ENCODE measurements at places on chromosomes 4 and X.
A peak's percentile ranks its signal among the peaks of the same experiment; 100 is the strongest.

- DNase-seq, result no peak
- no peaks in the 10 kb centered on the region for H3K27me3 ChIP-seq
- H3K4me3 ChIP-seq, result no peak overlapping the region
- peaks cover 8% of the 10 kb centered on the region for H3K4me1 ChIP-seq
Observed at GRCh38 chrX:10634392-10635161, 14.2 kb upstream of the MID1 start.

GRCh38 chrX:134741746-134742145 lies 83.5 kb upstream of the PLAC1 start:
- H3K27me3 ChIP-seq, result no peaks in the 10 kb centered on the region
- no peak for DNase-seq
- H3K36me3 ChIP-seq, result no peaks in the 10 kb centered on the region
- peaks cover 10% of the 10 kb centered on the region for H3K4me1 ChIP-seq

DNA sequence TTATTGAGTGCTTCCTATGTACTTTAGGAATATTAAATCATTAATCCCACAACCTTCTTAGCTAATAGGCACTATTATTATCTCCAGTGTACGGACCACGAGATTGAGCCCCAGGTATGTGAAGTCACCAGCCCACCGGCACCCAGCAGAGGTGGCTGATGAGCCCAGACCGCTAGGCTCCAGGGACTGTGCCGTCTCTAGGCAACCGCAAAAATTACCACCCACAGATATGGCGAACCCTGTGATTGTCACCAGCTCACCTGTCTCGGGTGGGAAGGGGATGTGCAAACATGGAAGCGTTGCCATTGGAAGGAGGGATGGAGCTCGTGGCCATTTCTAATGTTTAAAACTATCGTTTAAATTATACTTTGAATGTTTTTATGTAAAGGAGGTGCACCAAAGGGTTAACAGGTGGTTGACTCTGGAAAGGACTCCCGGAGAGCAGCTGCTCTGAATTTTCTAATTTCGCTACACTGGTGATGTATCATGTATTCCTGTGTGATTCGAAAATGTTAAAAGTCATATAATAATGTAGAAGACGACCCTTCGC lies 21.0 kb upstream of the JAKMIP1 start:
- no peak overlapping the region for H3K27ac ChIP-seq
- H3K27me3 ChIP-seq, result no peaks in the 10 kb centered on the region
- H3K36me3 ChIP-seq, result no peaks in the 10 kb centered on the region
- no peaks in the 10 kb centered on the region for H3K4me1 ChIP-seq

GRCh38 chrX:39337451-39337850 lies 536.2 kb downstream of the MID1IP1 start:
- H3K27ac ChIP-seq, result no peak overlapping the region
- H3K4me3 ChIP-seq, result no peak overlapping the region
- no peaks in the 10 kb centered on the region for H3K27me3 ChIP-seq
- no peaks in the 10 kb centered on the region for H3K4me1 ChIP-seq
- H3K36me3 ChIP-seq, result no peaks in the 10 kb centered on the region
- no peak for DNase-seq

- H3K4me1 ChIP-seq, result no peaks in the 10 kb centered on the region
- DNase-seq, result peak; percentile 24
Observed at GRCh38 chrX:129983575-129984110, 1.2 kb downstream of the BCORL1 start.

DNA sequence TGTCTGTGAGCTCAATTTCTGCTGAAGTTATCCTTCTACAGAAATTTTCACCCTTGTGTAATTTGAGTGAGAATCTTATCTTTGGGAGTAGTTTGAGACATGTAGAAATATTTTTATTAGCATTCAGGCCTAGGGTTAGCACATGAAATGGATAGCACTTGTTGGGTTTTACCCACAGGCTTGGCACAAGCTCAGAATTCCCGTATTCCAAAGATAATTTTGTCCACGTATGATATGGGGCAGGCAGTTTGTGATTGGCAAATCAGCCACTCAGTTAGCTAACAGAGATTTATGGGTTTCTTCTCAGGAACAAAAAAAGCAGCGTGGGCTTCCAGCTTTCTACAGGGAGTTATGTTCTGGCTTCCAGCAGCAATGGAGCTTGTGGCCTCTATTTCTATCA lies 117.9 kb upstream of the DCAF8L1 start:
- no peaks in the 10 kb centered on the region for H3K4me1 ChIP-seq
- H3K4me3 ChIP-seq, result no peak overlapping the region
- H3K27me3 ChIP-seq, result no peaks in the 10 kb centered on the region
- no peak for DNase-seq
- no peaks in the 10 kb centered on the region for H3K36me3 ChIP-seq

DNA sequence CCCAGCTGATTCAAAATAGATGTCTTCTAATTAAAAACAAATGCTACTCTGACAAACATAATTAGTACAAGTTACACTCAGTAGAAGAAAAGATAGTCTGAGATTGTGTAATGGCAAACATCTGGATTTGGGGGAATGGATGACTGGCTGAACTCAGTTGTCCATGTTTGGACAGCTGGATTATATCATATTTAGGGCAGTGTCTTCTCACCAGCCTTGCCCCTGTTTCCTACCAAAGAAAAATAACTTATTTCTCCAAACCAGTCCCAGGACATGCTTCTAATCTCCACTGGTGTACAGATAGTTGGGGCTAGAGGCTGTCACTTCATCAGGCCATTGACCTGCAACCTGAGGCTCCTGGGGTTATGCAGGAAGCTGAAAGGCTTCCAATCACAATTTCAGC lies 237.3 kb downstream of the USP46 start:
- DNase-seq, result no peak
- H3K4me1 ChIP-seq, result no peaks in the 10 kb centered on the region
- no peaks in the 10 kb centered on the region for H3K36me3 ChIP-seq
- H3K27ac ChIP-seq, result no peak overlapping the region

- H3K27me3 ChIP-seq, result no peaks in the 10 kb centered on the region
- no peak overlapping the region for H3K27ac ChIP-seq
- no peak for DNase-seq
- no peaks in the 10 kb centered on the region for H3K4me1 ChIP-seq
- H3K36me3 ChIP-seq, result no peaks in the 10 kb centered on the region
Observed at GRCh38 chr4:113981591-113981990, 2.1 kb upstream of the ARSJ start.

DNA sequence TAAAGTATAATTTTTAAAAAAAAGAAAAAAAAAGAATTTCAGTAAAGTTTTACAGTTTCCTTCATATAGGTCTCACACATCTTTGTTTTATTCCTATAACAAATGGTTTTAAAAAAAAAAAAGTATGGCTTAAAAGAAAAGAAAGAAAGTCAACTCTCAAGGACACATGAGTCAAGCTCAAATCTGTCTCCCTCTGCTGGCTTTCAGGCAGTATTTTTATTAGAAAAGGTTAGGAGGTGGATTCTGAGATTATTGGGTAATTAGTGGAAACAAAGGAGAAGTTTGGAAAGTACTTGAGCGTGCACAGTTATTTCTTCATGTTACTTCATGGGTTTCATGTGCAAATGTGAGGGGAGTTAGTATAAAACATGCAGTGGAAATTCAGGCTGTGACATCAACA lies 36.6 kb upstream of the BTC start:
- H3K27ac ChIP-seq, result no peak overlapping the region
- H3K4me1 ChIP-seq, result no peaks in the 10 kb centered on the region
- no peak overlapping the region for H3K4me3 ChIP-seq
- no peaks in the 10 kb centered on the region for H3K36me3 ChIP-seq
- DNase-seq, result no peak
- no peaks in the 10 kb centered on the region for H3K27me3 ChIP-seq

DNA sequence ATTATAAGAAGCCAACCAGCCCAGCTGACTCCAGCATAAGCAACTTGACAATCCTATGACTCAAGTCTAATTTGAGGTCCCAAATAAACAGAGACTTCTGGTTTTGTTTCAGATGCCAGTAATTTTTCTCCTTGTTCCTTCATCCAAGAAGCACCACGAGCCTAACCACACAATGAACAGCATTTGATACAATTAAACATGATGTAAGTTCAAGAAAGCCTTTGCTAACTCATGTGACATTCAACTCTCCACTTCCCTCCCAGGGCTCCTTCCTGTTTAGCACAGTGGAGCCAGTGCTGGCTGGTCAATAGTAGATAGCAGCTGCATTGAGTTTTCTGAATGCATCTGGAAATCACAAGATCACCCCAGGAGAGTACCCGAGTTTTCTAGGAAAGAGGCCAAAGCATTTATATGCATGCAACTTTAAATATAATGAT lies 206.3 kb downstream of the ARHGAP24 start:
- DNase-seq, result no peak
- no peak overlapping the region for H3K27ac ChIP-seq
- no peaks in the 10 kb centered on the region for H3K27me3 ChIP-seq
- no peaks in the 10 kb centered on the region for H3K4me1 ChIP-seq
- no peaks in the 10 kb centered on the region for H3K36me3 ChIP-seq

- no peaks in the 10 kb centered on the region for H3K27me3 ChIP-seq
- H3K27ac ChIP-seq, result no peak overlapping the region
- no peaks in the 10 kb centered on the region for H3K36me3 ChIP-seq
Observed at GRCh38 chr4:111064342-111064993, 441.6 kb upstream of the PITX2 start.

DNA sequence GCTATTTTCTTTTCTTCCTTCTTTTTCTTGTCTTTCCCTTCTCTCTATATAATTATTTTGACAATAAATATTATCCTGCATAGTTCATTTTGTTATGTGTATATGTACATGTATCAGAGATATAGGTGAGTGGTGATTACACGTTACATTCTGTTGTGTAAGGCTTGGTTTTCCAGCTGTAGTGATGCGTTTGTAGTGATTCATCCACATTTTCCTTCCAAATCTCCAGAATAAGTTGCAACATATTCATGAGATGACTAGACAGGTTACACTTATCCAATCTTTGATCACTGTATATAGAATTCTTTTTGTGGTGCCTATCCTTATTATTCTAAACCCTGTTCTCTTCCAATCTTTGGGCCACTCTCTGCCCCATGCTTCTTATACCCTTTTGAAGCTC lies 540.2 kb downstream of the GBA3 start:
- no peaks in the 10 kb centered on the region for H3K27me3 ChIP-seq
- H3K27ac ChIP-seq, result no peak overlapping the region
- no peaks in the 10 kb centered on the region for H3K36me3 ChIP-seq
- DNase-seq, result no peak

DNA sequence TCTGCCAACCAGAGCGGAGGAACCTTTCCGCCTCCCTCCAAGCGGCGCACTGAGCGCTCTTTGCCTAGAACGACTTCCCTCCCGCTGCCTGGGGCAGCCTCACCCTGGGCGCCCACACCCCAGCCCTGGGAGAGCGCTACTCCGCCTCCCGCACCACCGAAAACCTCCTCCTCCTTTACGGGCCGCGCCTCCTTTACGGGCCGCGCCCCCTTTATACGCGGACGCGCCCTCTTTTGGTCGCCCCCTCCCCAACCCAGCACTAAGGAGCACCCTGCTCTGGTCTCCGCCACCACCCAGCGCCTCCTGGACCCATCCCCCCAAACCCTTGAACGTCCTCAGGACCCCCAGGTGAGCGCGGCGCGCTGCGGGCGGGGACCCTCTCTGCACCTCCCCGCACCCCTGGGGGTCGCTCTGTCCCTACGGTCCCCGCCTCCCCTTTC lies 586 bp upstream of the NSG1 start:
- no peak overlapping the region for H3K27ac ChIP-seq
- H3K36me3 ChIP-seq, result no peaks in the 10 kb centered on the region
- peak overlapping the region; percentile 39 for H3K4me3 ChIP-seq
- no peaks in the 10 kb centered on the region for H3K27me3 ChIP-seq

DNA sequence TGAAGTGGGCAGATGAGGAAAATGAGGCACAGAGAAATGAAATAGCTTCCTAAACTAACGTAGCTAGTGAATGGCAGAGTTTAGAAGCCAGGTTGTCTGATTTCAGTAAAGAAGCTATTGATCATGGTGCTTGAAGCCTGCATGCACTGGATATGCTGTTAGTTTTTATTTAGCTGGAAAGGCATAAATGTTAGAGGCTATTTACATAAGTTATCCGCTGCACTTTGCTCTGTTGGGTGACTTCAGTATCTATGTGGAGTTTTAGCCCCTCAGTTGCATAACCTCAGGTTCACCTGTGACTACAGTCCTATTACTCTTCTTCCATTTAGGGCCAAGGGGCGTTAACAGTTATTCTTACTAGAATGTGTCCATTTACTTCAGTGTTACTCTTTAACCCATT lies 522.4 kb upstream of the RPS6KA3 start:
- H3K27ac ChIP-seq, result no peak overlapping the region
- no peak for DNase-seq
- no peaks in the 10 kb centered on the region for H3K36me3 ChIP-seq
- H3K4me1 ChIP-seq, result no peaks in the 10 kb centered on the region

GRCh38 chrX:10341309-10341708 lies 184.5 kb downstream of the CLCN4 start:
- H3K4me3 ChIP-seq, result no peak overlapping the region
- DNase-seq, result no peak
- H3K36me3 ChIP-seq, result no peaks in the 10 kb centered on the region
- no peaks in the 10 kb centered on the region for H3K27me3 ChIP-seq

GRCh38 chr4:176753049-176753448 lies 39.7 kb downstream of the VEGFC start:
- no peak overlapping the region for H3K4me3 ChIP-seq
- no peaks in the 10 kb centered on the region for H3K36me3 ChIP-seq
- no peaks in the 10 kb centered on the region for H3K27me3 ChIP-seq
- H3K27ac ChIP-seq, result no peak overlapping the region

DNA sequence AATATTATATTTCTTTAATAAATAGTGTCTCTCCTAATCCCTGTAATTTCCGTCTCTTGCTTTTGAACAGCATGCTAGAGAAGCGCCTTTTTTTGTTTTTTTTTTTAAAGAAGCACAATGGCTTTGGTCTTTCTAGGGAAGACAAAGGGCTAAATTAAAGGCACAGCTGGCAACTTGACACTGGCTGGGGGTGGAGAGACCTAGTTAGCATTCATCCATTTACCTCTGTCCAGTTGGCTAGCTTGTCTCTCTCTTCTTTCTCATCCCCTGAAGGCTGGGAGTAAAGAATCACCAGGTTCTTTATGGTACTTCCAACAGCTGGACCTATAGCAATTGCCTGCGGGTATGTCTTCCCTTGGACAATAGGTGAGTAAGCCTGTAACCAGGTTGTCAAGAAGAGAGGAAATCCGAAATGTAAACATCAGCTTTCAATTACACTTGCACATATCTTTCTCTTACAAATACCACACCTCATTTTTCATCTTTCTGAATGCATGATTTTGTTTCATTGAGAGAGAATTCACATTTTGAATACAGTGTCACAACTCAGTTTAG lies 178.4 kb upstream of the GPR101 start:
- no peaks in the 10 kb centered on the region for H3K4me1 ChIP-seq
- no peaks in the 10 kb centered on the region for H3K36me3 ChIP-seq
- no peak for DNase-seq
- no peak overlapping the region for H3K27ac ChIP-seq
- no peak overlapping the region for H3K4me3 ChIP-seq

DNA sequence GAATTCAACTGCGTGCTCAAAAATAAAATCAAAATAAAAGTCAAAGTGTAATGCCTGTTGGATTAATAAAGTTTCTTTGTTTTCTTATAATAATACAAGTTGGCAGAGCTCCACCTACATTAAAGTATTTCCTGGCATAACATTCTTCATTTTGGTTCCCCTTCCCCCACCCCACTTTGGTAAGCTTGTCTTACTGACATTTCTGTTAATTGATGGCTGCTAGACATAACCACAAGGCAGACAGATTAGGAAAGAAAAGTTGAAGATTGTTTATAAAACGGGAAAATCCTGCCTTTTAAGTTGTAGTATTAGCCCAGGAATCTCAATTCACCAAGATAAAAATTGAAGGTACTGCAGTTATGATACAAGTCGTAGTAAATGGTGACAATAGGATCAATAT lies 246.5 kb upstream of the RPS6KA3 start:
- no peak overlapping the region for H3K27ac ChIP-seq
- DNase-seq, result no peak
- no peaks in the 10 kb centered on the region for H3K36me3 ChIP-seq
- peaks cover 4% of the 10 kb centered on the region for H3K4me1 ChIP-seq
- no peak overlapping the region for H3K4me3 ChIP-seq

Data from Caco-2 (cell line).